ENCODE measurements at places on chromosomes 6 and 20.

DNA sequence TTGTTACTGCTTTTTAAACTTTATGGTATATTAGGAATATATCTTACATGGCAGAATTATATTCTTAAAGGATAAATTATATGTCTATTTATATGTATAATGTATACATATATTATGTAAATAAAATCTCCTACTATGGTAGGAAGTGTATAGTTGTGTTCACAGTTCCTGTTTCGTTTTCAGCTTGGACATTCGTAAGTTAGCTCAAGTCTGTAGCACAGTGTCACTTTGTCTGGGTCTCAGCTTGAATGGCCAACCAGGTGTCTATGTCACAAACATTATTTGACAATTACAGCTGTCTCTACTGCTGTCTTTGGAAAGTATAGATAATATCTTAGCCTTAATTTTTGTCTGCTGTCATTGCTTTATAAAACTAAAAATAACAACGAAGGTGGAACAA, 303.9 kb downstream of the CDKAL1 start:
- no peak for DNase-seq

GRCh38 chr20:34525342-34525708, 9.1 kb downstream of the DYNLRB1 start:
- no peak for DNase-seq

GRCh38 chr6:15044146-15044882, 201.6 kb upstream of the JARID2 start:
- DNase-seq = no peak

DNA sequence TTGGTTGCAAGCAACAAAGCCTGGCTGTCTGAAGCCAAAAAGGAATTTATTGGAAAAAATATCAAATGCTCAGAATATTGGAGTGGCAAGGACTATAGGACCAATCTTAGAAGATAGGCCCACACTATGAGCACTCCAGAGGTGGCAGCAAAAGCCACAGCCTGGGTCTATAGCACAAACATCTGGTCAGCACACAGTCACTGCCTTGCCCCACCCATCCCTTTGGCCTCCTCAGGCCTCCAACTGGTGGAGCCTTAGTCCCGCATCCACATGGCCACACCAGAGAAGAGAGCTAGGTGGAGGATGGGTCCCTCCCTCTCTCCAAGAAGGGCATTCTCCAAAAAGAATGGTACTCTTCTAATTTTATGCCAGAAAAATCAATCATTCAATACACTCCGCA, 14.0 kb downstream of the NUDT3 start:
- no peak for DNase-seq

DNA sequence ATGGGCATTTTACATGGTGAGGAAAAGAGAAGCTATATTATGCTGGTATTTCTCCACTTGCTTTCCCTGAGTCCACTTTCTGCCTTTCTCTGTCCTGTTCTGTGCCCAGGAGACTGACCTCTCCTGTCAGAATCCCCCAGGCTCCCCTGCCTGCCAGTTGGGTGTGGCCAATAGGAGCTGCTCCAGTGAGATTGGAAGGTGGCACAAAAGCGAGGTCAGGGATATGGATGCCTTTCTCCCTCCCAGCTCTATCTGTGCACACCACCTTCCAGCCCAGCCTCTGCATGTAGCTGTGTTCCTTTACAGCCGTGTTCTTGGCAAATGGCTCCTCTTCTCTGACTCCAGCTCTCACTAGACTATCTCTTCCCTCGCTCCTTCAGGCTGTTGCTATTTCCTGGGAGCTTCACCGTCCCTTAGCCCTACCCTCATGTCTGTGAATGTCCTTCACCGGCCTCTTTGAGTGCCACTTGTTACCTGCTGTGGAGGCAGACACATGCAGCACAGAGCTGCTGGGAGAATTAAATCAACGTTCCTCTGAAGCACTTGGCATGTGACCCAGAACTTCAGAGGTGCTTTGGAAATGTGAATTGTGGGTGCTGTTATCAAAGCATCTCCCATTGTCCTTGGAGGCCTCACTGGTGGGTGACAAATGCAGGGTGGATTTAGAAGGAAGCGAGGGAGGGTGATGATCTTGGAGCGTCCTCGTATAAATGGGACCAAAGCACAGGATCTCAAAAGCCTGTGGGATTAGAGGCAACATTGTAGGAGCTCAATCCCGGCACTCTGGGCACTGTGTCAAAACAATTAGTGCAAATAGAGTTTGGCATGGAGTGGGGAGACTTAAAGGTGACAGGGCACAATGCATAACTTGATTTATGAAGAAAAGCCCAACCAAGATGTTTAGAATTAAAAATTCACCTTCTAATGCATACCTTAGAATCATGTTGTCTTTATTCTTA, 28.9 kb upstream of the RALGAPA2 start:
- no peak for DNase-seq

GRCh38 chr6:12001004-12001705, 11.0 kb upstream of the HIVEP1 start:
- no peak for DNase-seq

GRCh38 chr6:16961577-16961976, 140.3 kb upstream of the STMND1 start:
- no peak for DNase-seq

- DNase-seq = peak; percentile 54
These were observed 21.9 kb upstream of the CDH22 start for GRCh38 chr20:46330072-46330763.

- DNase-seq = no peak
These were observed 119.0 kb downstream of the EYA4 start for GRCh38 chr6:133360194-133360593.

DNA sequence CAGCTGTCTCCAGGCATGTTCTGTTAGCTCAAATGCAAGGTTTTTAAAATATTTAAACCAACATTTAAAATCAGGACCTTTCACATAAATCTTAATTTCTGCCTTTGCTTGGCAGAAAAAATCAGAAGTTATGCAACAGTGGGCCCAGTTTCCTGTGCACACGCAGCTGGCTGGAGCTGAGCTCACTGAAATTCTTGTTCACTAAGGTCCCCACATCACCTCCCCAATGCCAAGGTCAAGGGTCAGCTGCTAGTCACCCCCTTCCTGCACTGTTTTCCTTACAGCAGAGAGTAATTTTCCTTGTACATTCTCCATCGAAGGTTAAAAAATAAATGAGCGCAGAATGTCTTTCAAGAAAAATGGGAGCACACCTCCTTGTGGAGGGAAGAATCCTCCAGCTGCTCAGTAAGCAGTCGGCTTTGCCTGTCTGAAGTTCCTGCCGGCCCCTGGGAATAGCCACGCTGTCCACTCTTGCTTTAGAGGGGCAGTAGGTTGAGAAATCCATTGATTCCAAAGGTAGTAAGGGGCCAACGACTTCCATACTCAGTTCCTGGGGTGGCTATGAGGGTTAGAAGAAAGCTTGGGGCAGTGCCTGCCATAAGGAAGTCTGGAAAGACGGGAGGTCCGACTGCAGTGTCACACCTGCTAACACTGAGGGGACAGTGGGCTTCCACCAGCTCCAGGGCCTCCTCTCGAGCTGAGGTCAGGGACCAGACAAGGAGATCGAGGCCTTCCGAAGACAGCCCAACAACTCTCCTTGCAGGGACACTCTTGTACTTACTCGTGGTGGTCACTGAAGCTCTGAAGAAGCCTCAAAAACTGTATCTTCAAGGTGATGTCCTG, 56.8 kb downstream of the MYH7B start:
- DNase-seq = no peak

DNA sequence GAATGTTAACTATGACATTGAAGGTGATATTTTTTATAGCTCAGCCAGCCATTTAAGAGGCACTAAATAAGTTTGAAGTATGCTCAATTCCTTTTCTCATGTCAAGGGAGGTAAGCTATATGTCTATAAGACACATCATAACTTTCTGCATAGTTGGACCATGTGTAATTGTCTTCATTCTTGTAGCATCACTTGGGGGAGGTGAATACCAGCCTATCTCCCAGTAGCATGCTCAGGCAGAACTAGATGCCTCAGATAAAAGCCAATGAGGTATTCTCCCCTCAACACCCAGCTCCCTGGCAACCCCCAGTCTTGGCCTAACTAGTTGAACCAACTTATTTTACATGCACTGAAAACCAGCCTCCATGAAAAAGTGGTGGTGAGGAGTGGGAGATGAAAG, 158.3 kb upstream of the JAG1 start:
- no peak for DNase-seq

DNA sequence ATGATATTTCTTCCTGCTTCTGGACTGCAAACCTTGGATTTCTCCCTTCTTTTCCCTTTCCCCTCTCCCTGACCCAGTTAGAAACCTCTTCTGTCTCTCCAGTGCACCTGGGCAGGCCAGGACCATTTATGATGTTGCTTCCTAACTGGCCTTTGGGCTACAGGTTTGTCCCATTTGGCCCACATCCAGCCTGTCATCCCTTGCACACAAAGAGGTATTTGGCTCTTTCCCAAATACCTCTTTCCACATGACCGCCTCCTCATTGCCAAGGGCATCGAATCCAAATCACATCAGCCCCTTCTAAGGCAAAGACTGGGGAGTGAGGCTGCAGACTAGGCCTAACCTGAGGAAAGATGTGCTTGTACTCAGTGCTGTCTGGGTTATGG, 13.6 kb downstream of the FGD2 start:
- no peak for DNase-seq

GRCh38 chr6:6811128-6812009, 222.8 kb downstream of the LY86 start:
- no peak for DNase-seq

DNA sequence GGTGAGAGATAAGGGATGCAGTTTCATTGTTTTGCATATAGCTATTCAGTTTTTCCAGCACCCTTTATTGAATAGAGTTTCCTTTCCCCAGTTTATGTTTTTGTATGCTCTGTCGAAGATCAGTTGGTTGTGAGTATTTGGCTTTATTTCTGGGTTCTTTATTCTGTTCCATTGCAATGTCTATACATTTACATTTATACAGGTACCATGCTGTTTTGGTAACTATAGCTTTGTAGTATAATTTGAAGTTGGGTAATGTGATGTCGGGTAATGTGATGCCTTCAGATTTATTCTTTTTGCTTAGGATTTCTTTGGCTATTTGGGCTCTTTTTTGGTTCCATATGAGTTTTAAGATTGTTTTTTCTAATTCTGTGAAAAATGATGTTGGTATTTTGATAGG, 61.8 kb downstream of the NCOA7 start:
- no peak for DNase-seq

- no peak for DNase-seq
These were observed 171.3 kb downstream of the ISM1 start for GRCh38 chr20:13392391-13392790.

- DNase-seq = no peak
These were observed 13.3 kb downstream of the SNX5 start for GRCh38 chr20:17955302-17955701.

DNA sequence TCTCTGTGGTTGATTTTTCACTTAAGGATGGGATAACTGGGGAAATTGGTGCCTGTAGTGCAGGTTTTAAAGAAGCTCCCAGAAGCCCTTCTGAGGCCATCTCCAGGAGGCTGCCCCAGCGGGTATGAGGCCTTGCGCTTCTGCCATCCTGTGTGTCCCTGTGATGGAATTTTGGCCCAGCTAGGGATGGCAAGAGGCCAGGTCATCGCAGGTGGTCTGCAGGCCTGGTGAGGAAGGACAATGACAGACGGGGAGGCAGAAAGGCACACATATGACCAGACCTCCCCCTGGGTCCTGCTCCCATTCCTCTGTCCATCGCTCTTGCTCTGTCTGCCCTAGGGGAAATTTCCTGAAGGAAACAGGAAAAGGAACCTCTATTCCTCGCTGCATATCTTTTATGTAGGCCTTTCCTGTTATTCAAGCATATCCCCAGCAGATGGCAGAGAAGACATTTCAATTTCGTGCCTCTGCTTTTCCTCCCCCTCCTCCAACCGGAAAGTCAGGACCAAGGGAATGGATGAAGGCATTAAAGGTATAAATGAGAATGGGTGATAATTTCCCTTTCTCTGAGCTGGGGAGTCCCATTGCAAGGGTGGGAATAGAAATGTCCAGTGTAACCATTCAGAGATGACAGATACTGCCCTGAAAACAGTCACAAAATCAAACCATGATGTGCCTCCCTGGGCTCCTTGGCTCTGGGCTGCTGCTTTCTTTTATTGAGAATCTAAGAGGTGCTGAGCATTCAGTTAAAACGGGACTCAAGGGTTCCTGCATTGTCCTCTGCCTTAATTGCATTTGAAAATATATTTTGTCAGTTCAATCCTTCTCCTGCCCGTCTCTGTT, 17.6 kb upstream of the HLA-F start:
- DNase-seq = no peak

DNA sequence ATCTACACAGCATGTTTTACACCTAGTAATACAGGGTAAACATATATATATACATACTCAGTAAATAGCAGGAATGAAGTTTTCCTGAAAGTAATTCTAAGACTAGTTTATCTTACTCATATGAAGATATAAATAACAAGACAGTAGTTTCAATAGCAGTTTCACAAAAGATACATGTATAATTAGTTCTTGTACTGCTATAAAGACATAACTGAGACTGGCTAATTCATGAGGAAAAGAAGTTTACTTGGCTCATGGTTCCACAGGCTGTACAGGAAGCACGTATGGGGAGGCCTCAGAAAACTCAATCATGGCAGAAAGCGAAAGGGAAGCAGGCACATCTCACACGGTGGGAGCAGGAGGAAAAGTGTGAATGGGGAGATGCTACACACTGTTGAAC, 16.9 kb downstream of the RARS2 start:
- DNase-seq = no peak

DNA sequence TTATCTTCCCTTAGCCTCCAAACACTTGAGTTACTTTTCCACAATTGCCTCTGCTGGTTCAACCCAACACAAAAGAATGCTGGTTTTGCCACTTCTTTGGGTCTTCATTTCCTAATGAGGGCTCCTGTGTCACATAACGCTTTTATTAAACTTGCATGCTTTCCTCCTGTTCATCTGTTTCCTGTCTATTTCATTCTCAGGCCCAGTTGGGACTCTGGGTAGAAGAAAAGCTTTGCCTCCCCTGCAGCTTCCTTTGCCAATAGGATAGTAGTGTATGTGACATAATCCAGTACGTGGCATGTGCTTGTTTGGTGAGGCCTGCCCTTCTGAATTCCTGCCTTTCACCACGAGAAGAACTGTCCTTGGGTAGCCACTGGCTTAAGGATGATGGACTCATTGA, 529.3 kb upstream of the AGPAT4 start:
- no peak for DNase-seq

GRCh38 chr6:6230286-6230685, 90.2 kb downstream of the F13A1 start:
- no peak for DNase-seq

- DNase-seq = peak; percentile 70
These were observed 38.9 kb upstream of the PMEPA1 start for GRCh38 chr20:57748601-57749130.

DNA sequence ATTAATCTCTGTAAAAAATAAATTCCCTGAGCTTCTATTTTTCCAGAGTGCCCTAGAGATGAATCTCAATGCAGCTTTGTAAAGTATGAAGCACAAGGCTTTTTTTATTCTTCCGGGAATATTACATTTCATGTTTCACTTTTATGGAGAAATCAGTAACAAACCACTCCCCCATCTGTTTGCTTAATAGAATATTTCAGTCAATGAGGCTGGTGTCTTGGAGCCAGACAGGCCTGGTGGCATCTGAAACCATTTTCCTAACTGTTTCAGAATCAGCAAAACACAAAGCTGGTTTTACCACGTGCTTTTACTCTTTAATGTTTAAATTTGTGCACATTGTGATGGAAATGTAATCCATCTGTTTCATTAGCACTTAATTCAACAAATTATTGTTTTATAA, 400.8 kb upstream of the HSF2 start:
- DNase-seq = no peak
